Upper lobe of right lung (tissue), 1 donor: ENCODE measurements at places on chromosomes 7 and 10.

DNA sequence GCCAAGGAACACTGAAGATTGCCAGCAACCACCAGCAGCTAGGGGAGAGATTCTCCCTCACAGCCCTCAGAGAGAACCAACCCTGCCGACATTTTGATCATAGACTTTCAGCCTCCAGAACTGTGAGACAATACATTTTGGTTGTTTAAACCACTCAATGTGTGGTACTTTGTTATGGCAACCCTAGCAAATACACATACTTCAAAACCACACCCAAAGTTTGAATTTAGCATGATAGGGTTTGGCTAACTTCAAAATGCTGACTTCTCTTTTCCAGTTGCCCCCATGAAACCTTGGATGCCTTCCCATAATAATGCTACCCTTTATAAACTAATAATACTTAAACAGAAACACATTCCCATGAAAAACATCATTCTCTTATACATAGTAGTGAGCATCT lies 149.8 kb downstream of the DGKI start:
- no peak overlapping the region for H3K27ac ChIP-seq
- no peaks in the 10 kb centered on the region for H3K36me3 ChIP-seq
- H3K4me1 ChIP-seq: no peaks in the 10 kb centered on the region
- H3K27me3 ChIP-seq: no peaks in the 10 kb centered on the region
- H3K4me3 ChIP-seq: no peak overlapping the region

GRCh38 chr7:143454091-143454680 lies 10.9 kb downstream of the TAS2R60 start:
- H3K4me1 ChIP-seq: no peaks in the 10 kb centered on the region
- H3K27ac ChIP-seq: no peak overlapping the region
- H3K27me3 ChIP-seq: no peaks in the 10 kb centered on the region

- no peak overlapping the region for H3K4me3 ChIP-seq
- H3K4me1 ChIP-seq: no peaks in the 10 kb centered on the region
- no peak for DNase-seq
Measured at GRCh38 chr10:132650611-132651250, 113.1 kb downstream of the INPP5A start.

- H3K4me3 ChIP-seq: no peak overlapping the region
- DNase-seq: no peak
- no peaks in the 10 kb centered on the region for H3K27me3 ChIP-seq
- no peaks in the 10 kb centered on the region for H3K36me3 ChIP-seq
Measured at GRCh38 chr10:51000164-51000563, 74.1 kb upstream of the PRKG1 start.

DNA sequence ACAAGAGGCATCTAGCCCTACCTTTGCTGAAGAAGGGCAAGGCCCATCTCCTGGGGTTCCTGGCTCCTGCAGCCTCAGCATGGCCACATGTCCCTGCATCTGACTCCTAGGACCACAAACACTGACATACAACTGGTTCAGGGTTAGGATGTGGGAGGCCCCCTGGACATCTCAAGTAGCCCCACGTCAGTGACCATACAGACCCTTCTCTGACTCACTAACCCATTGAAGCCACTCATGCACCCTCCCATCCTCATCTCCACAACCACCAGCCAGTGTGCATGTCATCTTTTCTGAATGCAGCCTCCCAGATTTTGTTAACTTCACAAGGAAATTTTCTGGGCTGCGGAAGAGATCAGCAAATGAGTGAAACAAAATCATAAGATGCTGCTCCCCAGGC lies 18.2 kb downstream of the TMEM176B start:
- DNase-seq: no peak
- H3K4me1 ChIP-seq: peaks cover 32% of the 10 kb centered on the region
- H3K27ac ChIP-seq: no peak overlapping the region

DNA sequence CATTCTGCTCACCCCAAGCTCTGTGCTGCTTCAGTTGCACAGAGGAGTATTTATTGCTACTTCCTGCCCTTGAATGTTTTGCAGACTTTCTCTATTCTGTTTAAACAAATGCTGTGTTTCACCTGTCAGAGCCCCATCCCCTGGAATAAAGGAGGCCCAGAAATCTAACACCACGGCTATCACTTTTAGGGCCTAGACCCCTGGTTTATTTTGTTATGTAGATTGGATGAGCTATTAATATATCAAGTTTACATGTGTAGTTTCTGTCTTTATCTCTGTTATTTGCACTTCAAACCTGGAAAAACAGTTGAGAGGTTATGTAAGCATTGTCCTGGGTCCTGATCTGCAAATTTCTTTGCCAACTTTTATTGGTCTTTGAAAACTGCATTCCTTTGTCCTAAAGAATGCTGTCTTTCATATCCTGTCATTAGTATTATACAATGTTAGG lies 630.1 kb downstream of the PARD3 start:
- H3K27me3 ChIP-seq: no peaks in the 10 kb centered on the region
- peaks cover 28% of the 10 kb centered on the region for H3K4me1 ChIP-seq
- no peak overlapping the region for H3K4me3 ChIP-seq
- no peak for DNase-seq
